ENCODE measurements at places on chromosomes 4 and X. TPM values are rescaled to one million over a fixed set of nuclear protein-coding genes. Genes with fewer than 3 reads are reported as not detected.

The MAGEC3 gene
- total RNA-seq: not detected

The PDGFRA gene
- total RNA-seq: 133 TPM

The COL25A1 gene
- not detected for total RNA-seq

The RASL11B gene
- total RNA-seq: 1.2 TPM

The CABS1 gene
- total RNA-seq: not detected

The SRPK3 gene
- total RNA-seq: not detected

The PSAPL1 gene
- not detected for total RNA-seq

The RTL3 gene
- not detected for total RNA-seq

The MANBA gene
- total RNA-seq: 3.1 TPM

The ELMOD2 gene
- 11.7 TPM for total RNA-seq

The CLDN22 gene
- not detected for total RNA-seq

The SLC4A4 gene
- total RNA-seq: 1.1 TPM

The EDNRA gene
- total RNA-seq: 0.16 TPM

The WAS gene
- not detected for total RNA-seq

The BEX4 gene
- not detected for total RNA-seq

The CNKSR2 gene
- total RNA-seq: not detected

The IRS4 gene
- not detected for total RNA-seq

The FAM47E gene
- 0.16 TPM for total RNA-seq

The HPSE gene
- total RNA-seq: not detected

The RRH gene
- total RNA-seq: not detected

The VEGFC gene
- 30.3 TPM for total RNA-seq

The PCDH10 gene
- not detected for total RNA-seq

The BOD1L1 gene
- 4.1 TPM for total RNA-seq

The HTR2C gene
- total RNA-seq: not detected

The DRP2 gene
- total RNA-seq: not detected

The ADH4 gene
- total RNA-seq: not detected

The MAOA gene
- total RNA-seq: 0.25 TPM

The CLCN4 gene
- 7.1 TPM for total RNA-seq

The MTTP gene
- not detected for total RNA-seq

The AFF2 gene
- not detected for total RNA-seq

The SMIM10 gene
- 12.0 TPM for total RNA-seq

The GAB1 gene
- total RNA-seq: 1.2 TPM

The FAM184B gene
- 0.10 TPM for total RNA-seq

The RELL1 gene
- total RNA-seq: 14.4 TPM

The MAPK10 gene
- total RNA-seq: 0.17 TPM

The ESX1 gene
- not detected for total RNA-seq

The FGFR3 gene
- total RNA-seq: 0.07 TPM

The SSX2 gene
- total RNA-seq: not detected

The ARSJ gene
- total RNA-seq: 41.8 TPM

The GRIA2 gene
- not detected for total RNA-seq

The TXLNG gene
- 8.6 TPM for total RNA-seq
